ENCODE measurements at places on chromosomes 16 and 17. TPM values are rescaled to one million over a fixed set of nuclear protein-coding genes. Genes with fewer than 3 reads are reported as not detected.

MYL4 gene
- total RNA-seq = 0.32 TPM

- no peaks in the 10 kb centered on the region for H3K36me3 ChIP-seq
- no peak overlapping the region for H3K27ac ChIP-seq
- no peak overlapping the region for H3K4me3 ChIP-seq
- H3K4me1 ChIP-seq = peaks cover 9% of the 10 kb centered on the region
- peaks cover 9% of the 10 kb centered on the region for H3K27me3 ChIP-seq
Measured at GRCh38 chr16:50458667-50459495, 89.3 kb upstream of the NKD1 start.

GRCh38 chr16:78375055-78375679, 275.7 kb downstream of the WWOX start:
- no peak for DNase-seq
- no peak overlapping the region for H3K4me3 ChIP-seq
- no peaks in the 10 kb centered on the region for H3K27me3 ChIP-seq
- no peak overlapping the region for H3K27ac ChIP-seq

GRCh38 chr17:39623356-39623950, 3.3 kb upstream of the PPP1R1B start:
- H3K36me3 ChIP-seq = no peaks in the 10 kb centered on the region
- DNase-seq = no peak
- no peak overlapping the region for H3K27ac ChIP-seq
- H3K4me3 ChIP-seq = no peak overlapping the region
- no peaks in the 10 kb centered on the region for H3K27me3 ChIP-seq

MARF1 gene
- total RNA-seq = 59.4 TPM

TLK2 gene
- total RNA-seq = 56.6 TPM

- H3K36me3 ChIP-seq = peaks cover 40% of the 10 kb centered on the region
- H3K27ac ChIP-seq = no peak overlapping the region
- no peaks in the 10 kb centered on the region for H3K4me1 ChIP-seq
- no peaks in the 10 kb centered on the region for H3K27me3 ChIP-seq
- no peak overlapping the region for H3K4me3 ChIP-seq
- no peak for DNase-seq
Measured at GRCh38 chr17:4175921-4176807, 33.2 kb downstream of the CYB5D2 start.

DNA sequence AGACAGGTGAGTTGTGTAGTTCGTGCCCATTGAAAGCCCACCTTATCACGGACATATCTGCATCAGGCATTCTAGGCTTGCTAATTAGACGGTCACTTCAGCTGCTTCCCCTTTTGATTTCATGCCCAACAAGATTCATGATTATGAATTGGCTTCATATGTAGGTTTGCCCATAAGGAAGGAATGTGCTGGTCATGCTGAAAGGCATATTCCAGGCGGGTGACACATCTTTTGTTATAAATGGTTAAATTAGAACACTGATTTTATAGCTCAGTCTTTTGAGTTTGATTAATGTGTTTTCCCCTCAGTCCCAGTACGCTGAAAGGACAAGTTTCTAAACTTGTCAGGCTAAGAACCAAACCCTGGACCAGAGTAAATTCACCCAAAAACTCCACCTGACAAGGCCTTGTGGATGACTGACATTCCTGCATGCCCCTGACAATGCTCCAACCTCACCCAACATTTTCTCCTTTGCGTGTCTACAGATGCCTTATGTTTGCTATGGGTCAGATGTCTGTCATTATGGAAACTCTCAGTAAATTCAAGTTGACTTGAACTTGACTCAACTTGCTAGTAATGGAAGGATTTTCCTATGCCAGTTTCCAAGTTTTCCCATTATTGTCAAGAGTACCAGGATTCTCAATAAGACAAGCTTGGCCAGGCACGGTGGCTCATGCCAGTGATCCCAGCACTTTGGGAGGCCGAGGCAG, 421.9 kb downstream of the PMP22 start:
- no peaks in the 10 kb centered on the region for H3K27me3 ChIP-seq
- H3K4me3 ChIP-seq = no peak overlapping the region
- H3K4me1 ChIP-seq = no peaks in the 10 kb centered on the region
- H3K27ac ChIP-seq = no peak overlapping the region

DNA sequence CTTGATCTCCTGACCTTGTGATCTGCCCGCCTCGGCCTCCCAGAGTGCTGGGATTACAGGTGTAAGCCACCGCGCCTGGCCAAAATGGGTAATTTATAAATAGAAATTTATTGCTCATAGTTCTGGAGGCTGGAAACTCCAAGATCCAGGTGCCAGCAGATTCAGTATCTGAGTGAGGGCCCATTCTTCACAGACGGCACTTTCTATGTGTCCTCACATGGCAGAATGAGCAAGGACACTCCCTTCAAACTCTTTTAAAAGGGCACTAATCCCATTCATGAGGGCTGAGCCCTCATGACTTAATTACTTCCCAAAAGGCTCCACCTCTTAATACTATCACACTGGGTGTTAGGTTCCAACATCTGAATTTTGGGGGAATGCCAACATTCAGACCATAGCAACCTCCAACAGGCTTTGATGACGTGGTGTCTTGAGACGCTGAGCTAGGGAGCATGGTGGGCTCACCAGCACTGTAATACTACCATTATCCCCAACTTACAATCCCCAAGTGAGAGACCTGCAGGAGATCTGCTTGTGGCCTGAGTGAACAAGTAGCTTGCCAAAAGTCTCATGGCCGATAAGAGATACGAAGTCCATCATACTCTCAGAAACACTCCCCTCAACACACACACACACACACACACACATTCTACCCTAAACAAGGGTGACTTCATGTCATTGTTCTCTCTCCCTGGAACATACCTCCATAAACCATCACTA, 8.5 kb downstream of the CMTM4 start:
- no peaks in the 10 kb centered on the region for H3K4me1 ChIP-seq
- DNase-seq = no peak
- no peak overlapping the region for H3K27ac ChIP-seq
- H3K36me3 ChIP-seq = no peaks in the 10 kb centered on the region
- no peak overlapping the region for H3K4me3 ChIP-seq

DNA sequence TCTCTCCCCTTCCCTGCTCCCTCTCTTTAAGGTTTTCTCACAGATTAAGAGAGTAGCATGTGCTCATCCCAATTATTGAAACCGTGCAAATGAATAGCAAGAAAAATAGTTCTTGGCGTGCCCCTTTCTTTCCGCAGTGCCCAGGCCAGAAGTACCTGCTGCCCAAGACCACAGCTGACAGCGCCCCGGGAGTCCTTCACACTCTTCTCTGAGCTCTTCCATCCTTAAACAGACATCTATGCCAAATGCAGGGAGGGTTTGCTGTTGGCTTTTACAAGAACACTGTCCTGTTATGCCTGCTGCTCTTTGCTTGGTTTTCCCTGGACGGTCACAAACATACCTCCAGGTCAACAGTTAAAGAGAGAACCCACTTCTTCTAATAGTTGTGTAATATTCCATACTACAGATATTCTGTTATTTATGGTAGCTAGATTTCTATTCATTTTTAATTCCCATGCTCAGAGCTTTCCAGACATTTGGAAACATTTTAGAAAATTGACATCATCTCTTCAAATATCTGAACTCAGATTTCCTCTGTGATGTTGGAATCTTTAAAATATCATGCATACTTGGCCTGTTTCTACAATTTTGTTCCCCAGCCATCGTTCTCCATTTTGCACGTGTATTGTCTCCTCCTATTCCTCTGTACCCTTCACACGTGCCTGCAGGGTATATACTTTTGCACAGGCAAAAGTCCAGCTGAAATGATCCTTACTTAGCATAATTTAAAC, 416.7 kb downstream of the WWOX start:
- H3K4me1 ChIP-seq = no peaks in the 10 kb centered on the region
- H3K27me3 ChIP-seq = no peaks in the 10 kb centered on the region
- no peak overlapping the region for H3K27ac ChIP-seq
- no peak for DNase-seq
- H3K4me3 ChIP-seq = no peak overlapping the region

SLC38A8 gene
- total RNA-seq = not detected
